GM12891 (cell line): ENCODE measurements at places on chromosomes 11 and 22.

GRCh38 chr22:27299181-27300085, 502.1 kb downstream of the MN1 start:
- DNase-seq = no peak

GRCh38 chr22:36134182-36134581, 26.4 kb downstream of the APOL3 start:
- DNase-seq = no peak

DNA sequence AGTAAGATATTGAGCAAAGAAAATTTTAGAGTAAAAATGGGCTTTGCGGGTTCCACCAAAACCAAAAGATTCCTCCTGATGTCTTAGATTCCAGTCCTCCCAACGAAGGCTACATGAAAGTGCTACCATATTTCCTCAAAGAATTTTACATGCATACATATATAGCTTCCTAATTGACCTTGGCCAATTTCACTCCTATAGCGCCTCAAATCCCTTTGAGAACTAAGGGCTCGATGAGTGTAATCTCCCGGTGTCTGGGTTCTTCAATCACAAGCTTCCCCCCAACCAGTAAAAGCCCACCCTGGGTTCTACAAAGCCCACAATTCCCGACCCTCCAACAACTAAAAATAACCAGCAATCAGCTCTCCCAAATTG, 1.2 kb downstream of the SIK3 start:
- DNase-seq = no peak

DNA sequence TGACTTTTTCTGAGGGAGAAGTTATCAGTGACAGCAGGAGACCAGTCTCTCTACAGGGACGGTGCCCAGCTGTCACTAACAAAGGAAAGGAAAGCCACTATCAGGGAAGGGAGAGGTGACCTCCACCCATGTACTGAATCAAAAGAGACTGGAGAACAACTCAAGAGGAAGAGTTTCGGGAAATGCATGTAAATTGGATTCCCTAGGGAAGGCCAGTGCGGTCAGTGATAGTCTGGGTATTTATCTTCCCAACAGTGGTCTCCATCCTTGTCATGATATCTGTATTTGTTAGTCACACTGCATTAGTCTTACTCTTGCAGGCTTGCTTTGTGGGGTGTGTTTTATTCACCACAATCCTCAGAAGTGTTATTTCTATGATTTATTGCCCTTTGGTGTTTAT, 193.4 kb upstream of the KIRREL3 start:
- no peak for DNase-seq

GRCh38 chr11:8202516-8203413, 33.9 kb upstream of the RIC3 start:
- DNase-seq = no peak

DNA sequence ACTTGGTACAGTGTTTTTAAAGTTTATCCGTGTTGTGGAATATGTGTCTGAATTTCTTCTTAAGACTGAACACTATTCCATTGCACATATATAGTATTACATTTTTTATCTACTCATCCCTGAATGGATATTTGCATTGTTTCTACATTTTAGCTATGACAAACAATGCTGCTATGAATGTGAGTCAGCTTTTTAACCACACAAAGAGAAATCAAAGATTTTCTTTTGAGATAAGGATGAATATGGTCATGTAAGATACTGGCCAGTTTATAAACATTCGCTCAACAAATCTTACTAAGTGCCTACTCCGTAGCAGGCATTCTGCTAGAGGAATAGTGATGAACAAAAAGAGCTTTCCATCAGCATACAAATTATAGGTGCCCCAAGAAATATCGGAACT, 16.5 kb upstream of the OR9G4 start:
- DNase-seq = no peak

GRCh38 chr11:29343465-29344333, 673.1 kb downstream of the KCNA4 start:
- no peak for DNase-seq

GRCh38 chr11:107719557-107720302, 7.9 kb upstream of the SLN start:
- no peak for DNase-seq

GRCh38 chr22:50701076-50701419, 28.4 kb downstream of the SHANK3 start:
- DNase-seq = no peak

DNA sequence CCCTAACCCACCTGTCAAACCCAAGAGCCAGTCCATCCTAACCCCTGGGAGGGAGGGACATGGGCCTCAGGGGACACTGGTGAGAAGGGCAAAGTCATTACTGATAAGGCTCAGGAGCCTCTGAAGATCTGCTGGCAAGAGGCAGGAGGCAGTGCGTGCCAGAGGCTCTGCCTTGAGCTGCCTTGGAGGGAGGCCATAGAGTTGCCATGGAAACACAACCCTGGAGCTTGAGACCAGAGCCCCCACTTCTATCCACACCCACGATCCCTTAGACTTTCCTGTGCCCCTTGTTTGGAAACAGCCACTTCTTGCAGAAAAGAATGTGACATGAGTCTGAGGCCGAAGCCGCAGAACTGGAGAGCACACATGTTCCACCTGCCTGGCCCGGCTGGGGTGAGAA, 89.7 kb upstream of the CSNK2A3 start:
- DNase-seq = no peak

GRCh38 chr11:18065572-18065971, 19.5 kb upstream of the TPH1 start:
- DNase-seq = no peak

DNA sequence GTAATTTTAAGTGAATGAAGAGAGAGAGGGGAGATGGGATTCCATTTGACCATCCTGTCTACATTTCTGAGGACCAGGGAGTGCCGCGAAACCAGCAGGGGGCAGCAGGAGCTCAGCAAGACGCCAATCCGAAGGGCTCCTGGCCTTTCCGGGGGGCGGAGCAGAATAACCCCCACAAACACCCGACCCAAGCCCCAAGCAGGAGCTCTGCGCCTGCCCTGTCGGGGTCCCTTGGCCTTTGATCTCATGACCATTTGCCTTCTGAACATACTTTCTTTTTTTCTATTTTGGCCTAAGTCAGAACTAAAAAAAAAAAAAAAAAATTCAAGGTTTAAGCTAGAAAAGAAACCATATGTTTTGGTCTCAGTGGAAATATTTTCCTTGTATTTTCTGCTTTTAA, 21.9 kb upstream of the SCN2B start:
- DNase-seq = peak; percentile 55

GRCh38 chr11:116314006-116314405, 458.8 kb downstream of the BUD13 start:
- DNase-seq = no peak

DNA sequence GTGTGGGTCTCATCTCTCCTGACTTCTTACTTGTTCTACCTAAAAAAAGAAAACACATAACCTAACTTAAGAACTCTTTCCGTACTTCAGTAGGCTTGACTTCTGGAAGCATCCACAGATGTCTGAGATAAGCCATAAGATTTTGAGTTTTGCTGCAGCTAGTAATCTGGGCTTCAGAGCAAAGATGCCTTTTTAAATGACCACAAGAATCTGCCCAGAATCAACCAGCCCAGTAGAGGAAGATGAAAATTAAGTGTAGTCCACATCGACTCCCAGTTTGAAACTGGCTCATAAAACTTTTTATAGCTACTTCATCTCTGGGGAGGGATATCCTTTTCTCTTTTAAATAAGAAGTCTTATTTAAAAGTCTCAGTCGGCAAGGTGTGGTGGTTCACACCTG, 10.7 kb downstream of the DENND5A start:
- DNase-seq = no peak

DNA sequence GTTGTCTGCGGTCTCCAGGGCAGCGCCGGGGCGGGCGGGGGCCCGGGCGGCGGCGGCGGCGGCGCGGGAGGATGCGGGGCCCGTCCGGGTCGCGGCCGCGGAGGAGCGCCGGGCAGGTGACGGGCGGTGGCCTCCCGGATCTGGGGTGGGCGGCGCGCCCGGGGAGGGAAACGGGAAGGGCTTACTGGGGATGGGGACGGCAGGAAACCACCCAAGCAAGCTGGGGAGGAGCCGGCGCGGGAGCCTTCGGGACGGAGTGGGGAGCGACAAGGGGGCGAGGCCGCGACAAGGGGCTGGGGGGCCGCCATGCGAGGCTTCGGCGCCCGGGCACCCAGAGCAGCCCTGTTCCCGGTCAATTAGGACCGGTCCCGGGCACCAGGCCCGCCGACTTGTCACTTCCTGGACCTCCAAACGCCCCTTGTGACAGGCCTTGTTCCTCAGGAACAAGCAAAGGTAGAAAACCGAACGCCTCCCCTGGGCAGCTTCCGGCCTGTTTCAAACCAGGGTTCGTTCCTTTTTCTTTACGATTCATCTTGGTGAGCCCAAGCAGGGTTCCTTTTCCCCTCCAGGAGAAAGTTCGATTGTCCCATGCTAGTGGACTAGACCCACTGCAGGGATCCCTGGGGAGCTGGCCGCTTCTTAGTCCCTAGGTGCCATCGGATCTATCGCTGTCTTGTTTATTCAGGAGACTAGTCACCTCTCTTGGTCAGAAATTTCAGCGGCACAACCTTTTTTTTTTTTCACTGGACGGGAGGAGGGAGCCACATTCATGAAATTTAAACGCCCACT, 492 bp downstream of the JHY start:
- DNase-seq = peak; percentile 35

DNA sequence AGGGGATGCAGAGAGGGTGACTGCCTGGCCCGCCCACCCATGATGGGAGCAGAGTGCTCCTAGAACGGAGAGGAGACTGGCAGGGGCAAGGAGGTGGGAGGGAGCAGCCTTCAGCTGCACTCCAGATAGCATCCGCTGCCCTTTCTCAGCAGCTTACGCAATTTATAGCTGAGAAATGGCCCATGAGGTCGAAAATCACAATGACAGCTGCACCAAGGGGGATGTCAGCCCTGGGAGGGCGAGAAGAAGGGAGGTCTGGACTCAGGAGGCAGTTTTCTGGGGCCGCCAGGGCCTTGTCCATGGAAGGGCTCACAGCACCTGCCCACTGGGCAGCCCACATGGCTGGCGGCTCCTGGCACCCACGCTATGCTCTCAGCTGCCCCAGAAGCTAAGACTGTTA, 17.6 kb upstream of the MOB2 start:
- no peak for DNase-seq
